ENCODE measurements at places on chromosomes 7 and 10.

DNA sequence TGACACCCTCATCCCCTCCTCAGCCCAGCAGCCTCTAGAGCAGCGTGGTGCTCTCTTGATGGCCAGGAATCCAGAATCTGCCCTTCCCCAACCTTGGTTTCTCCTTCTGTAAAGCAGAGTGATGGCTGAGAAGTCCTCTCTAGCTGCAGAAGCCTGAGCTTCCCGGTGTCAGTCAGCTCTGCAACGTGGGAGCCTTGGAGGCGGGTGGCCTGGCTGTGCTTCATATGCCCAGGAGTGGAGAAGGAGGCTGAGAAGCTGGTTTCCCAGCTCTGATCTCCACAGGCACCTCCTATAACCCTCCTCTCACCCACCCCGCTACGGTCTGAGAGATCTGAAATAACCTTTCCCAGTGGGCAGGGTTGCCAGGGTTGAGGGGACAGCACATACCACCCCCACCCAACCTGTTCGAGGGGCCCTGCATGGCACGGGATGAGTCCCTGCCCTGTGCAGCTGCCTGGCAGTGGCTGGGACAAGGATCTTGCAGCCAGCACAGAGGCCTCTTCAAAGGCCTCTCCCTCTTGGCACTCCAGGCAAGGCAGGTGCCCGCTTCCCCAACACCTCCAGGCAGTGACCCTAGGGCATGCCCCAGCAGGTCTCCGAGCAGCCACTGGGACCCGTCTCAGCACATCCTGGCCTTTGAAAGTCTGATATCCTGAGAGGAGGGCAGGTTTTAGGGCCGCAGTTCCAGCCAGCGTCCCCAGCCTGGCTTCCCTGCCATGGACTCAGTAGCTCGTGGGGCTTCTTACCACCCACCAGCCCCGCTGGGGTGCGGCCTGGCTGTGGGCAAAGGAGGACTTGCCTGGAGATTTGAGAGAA is 18.3 kb upstream of the SLC29A3 start:
- no peak for DNase-seq

GRCh38 chr10:87636313-87636915 is 23.3 kb upstream of the PAPSS2 start:
- DNase-seq = no peak

- DNase-seq = no peak
These were observed 157.1 kb downstream of the GPAM start for GRCh38 chr10:112026438-112026837.

DNA sequence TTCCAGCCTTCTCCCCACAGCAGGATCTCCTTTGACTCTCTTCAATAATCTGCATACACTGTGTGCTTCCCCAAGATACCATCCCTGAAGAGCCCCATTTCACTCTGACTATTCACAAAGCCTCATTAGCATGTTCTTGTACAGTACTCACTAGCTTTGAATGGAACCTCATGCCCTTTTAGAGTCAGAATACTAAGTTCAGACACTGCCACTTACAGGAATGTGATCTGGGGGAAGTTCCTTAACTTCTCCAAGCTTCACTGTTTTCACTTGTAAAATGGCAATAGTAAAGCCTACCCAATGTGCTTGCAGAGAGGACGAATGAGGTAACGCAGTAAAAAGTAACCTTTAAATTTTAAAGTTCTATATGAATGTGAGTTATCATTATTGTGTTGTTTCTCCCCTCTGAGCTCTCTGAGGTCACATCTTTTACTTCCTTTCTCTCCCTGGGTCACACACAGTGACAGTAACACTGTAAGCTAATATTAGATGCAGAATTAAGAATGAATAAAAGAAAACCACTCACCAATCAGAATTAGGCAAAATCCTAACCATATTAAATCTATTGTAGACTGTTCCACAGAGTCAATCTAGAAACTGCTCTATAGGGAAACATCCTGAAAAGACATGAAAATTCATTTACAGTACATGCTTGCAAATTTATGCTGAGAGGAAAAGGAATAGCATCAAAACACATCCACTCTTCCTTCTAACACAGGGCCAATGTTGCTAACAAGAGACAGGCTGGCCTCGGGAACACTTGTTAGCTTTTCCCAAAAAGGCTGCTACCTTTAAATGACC is 64.2 kb upstream of the IL6 start:
- no peak for DNase-seq

DNA sequence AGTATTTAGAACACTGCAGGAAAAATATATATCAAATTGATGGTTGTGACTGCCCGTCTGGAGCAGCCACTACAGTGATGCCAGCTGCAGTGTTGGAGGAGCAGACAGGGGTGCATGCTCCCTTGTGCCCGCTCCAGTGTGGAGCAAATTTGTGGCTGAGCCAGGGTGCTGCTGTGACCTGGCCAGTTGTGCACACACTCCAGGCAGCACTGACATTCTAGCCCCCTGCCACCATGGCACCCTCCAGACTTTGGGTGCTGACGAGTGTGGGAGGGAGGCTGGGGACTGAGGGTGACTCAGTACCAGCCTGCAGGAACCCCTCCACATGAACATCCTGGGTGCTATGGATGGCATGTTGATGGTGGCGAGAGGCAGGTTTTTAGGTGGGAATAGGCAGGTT is 160.0 kb upstream of the PCDH15 start:
- DNase-seq = no peak

DNA sequence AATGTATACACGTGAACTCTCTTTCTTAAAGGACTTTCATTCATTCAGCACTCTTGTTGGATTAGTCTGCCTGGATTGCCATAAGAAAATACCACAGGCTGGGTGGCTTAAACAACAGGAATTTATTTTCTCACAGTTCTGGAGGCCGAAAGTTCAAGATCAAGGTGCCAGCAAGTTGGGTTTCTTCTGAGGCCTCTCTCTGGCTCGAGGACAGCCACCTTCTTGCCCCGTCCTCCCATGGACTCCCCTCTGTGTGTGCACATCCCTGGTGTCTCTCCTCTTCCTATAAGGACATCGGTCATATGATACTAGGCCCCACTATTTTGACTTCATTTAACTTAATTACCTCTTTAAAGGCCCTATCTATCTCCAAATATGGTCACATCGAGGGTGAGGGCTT is 110.4 kb upstream of the BMPER start:
- no peak for DNase-seq

DNA sequence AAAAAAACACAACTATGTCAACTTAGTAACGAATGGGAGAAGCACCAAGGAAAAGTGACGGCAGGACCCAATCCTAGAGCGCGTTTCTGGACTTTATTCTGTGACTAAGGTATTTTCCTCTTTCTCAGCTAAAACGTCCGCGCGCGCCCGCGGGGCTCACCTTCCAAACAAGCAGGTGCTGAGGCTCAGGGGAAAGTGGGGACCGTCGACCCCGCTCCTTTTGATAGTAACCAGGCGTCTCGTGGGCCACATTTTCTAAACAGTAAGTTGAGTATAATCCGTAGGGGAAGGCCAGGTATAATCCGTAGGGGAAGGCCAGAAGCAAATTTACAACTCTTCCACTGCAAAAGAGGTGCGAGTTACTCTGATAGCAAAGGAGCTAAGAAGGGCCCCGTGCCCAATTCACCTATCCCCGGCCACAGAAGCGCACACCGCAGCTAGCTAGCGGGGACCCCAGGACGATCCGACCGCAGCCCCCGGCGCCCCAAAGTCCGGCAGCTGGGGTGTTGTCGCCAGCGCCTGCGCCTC is 743 bp downstream of the MKI67 start:
- DNase-seq = no peak

DNA sequence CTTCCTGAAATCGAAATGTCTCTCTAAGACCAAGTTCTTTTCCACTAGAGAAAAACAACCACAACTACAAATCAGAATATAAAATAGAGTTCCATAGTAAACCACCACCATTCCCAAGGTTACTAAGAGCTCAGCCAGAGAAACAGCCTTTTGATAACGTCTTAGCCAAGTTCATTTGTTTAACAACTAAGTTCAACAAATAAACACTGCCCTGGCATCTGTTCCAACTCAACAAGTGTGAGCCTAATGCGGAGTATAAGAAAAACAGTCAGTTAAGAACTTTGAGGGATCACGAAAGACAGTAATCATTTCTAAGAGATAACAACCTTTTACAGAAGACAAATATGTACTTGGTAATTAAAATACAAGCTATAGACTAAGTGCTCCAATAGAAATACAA is 77.3 kb downstream of the CALD1 start:
- DNase-seq = no peak

- DNase-seq = peak; percentile 78
These were observed 1.3 kb upstream of the KIF11 start for GRCh38 chr10:92591550-92592022.

DNA sequence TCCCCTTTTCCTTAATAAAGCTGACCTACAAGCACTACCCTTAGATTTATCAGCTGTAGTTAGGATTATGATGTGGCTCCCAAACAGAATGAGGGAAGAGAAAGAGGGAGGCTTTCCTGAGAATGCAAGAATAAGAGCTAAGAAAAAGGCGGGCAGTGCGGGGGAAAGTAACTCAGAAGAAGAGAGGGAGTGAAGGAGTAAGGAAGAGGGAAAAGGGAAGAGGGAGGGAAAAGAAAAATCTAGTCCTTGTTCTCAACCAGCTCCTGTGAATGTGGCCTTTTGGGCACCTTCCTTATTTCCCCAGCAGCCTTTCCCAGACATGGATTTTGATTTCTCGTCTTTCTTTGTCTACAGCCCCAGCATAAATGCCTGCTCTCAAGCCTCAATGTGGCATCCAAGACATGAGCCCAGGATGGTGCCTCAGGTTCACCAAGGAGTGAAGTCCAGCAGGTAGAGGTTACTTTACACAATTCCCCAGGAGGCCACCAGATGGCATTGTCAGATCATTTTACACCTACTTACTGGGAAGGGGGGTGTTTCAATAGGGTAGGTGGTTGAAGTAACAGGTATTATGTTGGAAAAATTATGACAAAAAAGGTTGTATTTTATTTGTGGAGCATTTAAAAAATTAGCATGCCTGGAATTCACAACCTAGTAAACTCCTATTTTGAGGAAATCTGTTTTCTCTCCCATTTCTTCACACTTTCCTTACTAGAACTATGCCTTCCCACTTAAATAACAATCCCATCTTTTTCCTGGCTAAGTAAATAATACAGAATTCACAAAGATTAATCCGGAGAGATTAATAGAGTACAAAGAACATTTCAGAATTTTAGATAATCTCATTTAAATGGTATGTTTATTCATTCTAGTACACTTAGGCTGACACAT is 106.5 kb downstream of the HTR7 start:
- no peak for DNase-seq
